ENCODE measurements at places on chromosomes 2 and 18.

DNA sequence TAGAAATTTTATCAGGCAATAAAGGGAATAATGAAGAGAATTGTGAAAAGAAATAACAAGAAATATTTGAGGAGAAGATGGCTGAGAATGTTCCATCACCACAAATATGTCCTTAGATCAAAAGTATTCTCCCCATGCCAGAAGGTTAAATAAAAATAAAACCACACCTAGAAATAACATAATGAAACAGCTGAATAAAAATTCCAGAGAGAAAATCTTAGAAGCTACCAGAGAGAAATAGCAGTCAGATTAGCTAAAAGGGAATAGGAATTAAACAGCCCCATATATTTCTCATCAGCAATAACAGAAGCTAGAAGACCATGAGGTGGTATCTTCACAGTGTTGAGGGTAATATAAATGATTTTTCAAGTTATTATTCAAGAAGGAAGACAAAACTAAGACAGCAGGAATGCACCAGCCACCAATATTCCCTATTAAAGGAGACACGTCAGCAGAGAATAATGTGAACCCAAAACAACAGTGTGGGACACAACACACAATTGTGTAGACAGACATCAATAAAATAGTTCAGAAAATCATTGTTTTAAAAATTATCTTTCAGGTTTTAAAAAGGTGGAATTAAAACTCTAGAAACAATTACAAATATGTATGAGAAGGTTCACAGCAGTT is 82.0 kb upstream of the NEDD4L start:
- DNase-seq, result no peak

GRCh38 chr2:109239720-109240119 is 110.7 kb downstream of the SH3RF3 start:
- DNase-seq, result no peak

DNA sequence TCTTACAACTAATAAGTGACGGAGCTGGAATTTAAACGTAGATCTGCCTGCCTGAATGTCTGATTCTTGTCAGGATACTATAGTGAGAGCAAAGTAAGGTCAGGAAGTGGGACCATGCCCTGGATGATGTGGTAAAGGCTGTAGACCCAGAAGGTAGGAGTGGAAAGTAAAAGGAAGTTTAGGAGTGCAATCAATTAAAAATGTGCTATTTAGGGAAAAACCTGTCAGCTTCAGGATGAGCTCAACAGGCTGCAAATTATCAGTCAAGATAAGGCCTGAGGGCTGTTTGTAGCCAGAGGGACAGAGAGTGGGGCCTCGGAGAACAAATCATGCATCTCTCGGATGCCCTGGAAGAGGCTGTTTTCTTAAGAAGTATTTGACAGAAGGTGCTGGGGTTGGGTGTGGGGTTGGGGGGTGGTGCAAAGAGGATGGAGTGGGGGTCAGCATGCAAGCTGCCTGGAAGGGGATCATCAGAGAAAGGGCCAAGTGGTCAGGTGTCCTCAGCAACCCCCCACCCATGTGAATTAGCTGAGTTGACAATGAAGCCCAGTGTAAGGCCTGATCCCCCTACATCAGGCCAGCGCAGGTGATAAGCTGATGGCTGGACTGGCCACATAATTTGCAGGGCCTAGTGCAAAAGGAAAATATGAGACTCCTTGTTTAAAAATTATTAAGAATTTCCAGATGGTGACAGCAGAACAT is 53.2 kb upstream of the MAPRE3 start:
- DNase-seq, result no peak

DNA sequence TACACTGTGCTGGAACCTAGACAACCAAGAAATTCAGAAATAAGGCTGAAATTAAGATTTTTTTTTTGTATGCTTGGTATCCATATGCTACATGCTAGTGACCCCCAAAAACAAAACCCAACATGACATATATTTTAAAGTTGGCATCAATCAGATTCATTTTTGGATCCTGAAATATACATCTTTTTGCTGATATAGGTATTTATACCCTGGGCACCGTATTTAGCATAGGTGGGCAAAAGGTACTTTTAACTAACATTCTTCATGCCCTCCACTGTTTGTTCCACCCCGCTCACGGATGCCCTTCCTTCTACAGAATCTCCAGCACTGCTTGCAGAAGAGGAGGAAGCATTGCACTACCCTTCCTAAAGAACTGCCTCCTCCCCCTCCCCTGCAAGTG is 52.6 kb downstream of the SPOPL start:
- DNase-seq, result no peak

DNA sequence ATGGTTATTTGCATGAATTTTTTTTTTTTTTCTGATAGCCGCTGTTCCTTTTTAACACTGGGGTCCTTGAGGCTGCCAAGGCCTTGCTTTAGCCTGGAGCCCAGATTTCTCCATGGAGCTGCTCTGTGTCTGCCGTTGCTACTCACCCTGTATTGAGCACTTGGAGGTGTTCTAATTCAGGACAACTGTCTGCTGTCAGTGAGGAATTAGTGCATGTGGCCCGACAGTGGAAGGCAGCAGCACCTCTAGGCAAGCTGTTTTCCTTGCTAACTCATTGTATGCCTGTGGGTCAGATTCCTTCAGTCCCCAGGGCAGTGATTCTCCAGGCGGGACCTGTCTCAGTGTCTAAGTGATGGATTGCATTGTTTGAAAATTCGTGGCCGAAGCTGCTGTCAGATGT is 147.7 kb upstream of the DPP10 start:
- no peak for DNase-seq

DNA sequence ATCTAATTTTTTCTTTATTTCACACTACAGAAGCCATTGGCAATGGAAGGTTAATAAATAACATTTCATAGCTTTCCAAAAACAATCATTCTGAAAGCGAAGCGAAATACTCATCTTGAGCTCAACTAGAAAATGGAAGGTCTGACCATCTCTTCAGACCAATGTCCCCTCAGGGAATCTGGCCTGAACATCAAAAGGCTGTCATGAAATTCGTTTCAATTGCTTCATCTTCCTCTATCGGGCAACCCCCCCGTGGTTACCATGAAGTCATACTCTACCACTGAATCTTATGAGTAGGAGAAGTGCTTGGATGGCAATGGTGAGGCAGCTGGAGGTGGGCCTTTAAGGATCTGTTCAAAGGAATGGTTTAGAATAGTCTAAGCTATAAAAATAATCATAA is 22.9 kb upstream of the CYTIP start:
- DNase-seq, result no peak

GRCh38 chr2:107473150-107473549 is 353.5 kb upstream of the RGPD4 start:
- DNase-seq, result no peak

- no peak for DNase-seq
Measured at GRCh38 chr2:150060341-150060740, 427.1 kb downstream of the RND3 start.

GRCh38 chr18:22342625-22343024 is 75.1 kb downstream of the CTAGE1 start:
- DNase-seq, result no peak

GRCh38 chr2:197176522-197176921 is 134.1 kb downstream of the ANKRD44 start:
- no peak for DNase-seq

DNA sequence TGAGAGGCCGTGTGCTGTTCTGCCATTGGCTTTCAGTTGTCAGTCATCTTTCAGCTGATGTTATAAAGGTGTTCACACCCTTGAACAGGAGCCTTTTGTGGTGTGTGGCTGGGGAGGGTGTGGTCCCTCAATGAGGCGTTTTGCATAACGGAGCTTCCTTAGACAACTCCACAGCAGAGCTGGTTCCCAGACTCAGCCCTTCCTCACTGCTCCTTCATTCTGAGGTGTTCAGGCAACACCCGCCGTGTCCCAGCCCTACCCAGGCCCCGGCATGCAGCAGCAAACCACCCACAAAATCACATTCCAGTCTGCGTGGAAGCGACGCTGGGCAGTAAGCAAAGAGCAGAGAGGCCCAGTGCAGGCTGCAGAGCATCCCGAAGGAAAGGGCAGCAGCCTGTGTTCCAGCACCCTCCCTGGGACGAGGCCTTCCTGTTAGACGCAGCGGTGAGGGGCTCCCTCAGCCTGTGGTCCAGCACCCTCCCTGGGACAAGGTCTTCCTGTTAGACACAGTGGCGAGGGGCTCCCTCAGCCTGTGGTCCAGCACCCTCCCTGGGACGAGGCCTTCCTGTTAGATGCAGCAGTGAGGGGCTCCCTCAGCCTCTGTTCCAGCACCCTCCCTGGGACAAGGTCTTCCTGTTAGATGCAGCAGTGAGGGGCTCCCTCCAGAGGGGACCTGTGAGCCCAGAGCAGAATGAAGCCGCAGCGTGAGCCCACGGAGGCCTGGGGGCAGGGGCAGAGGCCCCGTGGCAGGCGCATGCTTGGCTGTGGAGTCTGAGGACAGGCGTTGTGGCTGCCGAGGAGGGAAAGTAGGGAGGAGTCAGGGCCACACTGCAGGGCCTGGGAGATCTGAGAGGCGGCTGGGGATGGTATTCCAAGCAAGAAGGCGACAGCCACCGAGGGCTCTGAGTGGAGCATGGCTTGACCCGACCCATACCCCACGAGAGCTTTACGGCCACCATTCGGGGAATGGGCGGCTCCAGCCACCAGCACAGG is 201.8 kb upstream of the HDAC4 start:
- DNase-seq, result no peak

GRCh38 chr18:5275872-5276271 is 19.7 kb downstream of the ZBTB14 start:
- DNase-seq, result no peak

GRCh38 chr2:53432936-53433335 is 334.7 kb upstream of the CHAC2 start:
- DNase-seq, result no peak

DNA sequence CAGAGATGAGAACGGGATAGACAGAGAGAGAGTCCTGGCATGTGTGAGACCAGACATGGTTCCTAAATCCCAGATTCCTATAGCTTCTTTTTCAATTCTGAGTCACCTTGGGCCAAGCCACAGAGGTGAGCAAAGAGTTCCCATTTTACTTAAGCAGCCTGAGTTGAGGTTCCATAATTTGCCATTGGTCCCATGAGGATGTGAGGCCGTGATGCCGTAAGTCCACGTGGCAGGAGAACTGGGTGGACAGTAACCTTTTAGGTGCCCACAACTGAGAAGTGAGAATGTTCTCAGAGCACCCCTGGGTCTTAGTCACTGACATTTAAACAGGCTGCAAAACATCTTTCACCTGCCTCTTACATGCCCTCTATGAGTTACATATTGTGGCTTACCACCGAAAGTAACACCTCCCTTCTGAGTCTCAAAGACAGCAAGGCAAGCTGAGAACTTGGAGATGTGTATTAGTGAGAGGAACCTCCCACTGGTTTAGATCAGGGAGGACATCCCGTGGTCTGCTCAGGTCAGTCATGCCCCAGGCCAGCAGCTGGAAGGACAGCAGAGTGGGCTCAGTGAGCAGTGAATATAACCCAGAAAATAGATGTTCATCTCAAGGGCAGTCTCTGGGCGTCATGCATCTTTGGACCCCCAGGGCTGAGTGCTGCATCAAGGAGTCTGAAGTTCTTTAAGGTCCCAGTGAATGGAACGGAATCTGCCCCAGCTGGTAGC is 127.9 kb upstream of the LGALSL start:
- DNase-seq, result no peak

- no peak for DNase-seq
Measured at GRCh38 chr2:112644933-112645309, 818 bp upstream of the SLC20A1 start.

DNA sequence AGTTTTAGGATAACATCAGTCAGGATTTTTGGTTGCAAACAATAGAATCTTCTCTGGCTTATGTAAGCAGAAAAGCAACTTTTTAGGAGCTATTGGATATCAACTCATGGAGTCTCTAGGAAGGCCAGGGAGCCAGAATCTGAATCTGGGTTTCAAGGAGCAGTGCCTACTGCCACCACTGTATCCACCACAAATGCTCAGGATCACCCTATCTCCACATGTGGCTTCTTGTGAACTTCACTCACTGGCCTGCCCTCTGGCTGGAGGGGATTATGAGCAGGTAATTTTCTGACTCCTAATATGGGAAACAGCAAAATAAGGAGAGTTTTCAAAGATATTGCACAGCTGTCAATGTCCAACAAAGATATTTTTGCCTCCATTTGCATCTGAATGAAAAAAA is 142.9 kb downstream of the PKP4 start:
- DNase-seq, result no peak

DNA sequence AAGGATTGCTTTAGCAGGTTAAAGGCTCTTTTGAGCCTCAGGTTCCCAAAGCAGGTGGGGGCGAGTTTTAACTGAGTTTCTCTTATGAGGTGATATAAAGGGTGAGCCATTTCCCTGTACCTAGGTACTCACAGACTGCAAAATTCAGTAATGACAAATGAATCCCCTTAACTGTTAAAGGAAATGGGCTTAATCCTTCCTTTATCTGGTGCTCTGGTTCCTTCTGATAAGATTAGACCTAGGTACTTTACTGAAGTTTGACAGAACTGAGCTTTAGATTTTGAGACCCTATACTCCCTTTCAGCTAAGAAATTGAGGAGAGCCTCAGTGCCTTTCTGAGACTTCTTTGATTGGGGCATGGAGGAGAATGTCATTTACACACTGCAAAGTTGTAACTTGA is 42.6 kb downstream of the STK17B start:
- no peak for DNase-seq

DNA sequence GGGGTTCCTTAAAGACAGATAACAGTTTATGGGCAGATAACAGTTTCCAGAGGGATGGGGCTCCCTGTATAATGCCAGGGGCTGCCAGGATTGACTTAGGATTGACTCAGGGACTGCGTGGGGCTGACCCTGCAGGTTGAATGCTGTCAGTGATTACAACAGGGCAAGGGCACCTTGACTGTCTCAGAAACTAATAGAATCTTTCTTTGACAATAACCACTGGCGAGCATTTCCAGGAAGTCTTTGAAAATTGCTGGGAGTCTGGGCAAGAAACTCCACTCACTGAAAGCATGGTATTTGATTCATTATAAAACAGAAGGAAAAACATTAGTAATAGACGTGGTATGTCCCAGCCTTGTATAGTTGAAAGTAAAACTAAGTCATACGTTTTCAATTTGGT is 101.0 kb downstream of the GPD2 start:
- no peak for DNase-seq

DNA sequence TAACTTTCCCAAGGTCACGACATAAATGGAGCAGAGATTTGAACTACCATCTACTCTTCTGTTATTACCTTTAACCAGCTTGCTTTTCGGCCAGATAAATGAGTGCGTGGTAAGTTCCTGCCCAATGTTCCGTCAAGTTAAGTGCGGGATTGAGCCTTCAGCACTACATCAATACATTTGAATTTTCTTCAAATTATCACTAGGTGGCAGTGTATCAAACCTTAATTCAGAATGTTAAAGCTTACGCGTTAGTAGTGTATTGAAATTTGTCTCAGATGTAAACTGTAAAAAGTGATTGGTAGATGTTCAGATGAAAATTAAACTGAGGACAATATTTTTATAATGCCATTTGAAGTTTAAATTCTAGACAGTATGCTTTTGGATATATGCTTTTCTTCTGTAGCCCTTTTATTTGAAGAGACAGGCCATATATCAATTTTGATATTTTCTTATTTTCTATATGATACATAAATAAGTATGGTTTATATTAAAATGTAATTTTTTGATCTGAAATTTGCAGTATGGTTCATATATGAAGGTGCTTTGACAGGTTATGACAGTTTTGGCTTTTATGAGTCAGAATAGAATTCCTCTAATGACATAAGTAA is 681.3 kb downstream of the ADCYAP1 start:
- peak; percentile 22 for DNase-seq

GRCh38 chr2:241892299-241893137 is 23.0 kb downstream of the RTP5 start:
- no peak for DNase-seq

- DNase-seq, result no peak
Measured at GRCh38 chr2:217463402-217464075, 539.3 kb downstream of the TNS1 start.

- no peak for DNase-seq
Measured at GRCh38 chr2:101047774-101048173, 45.7 kb downstream of the RPL31 start.

- DNase-seq, result peak; percentile 55
Measured at GRCh38 chr18:9643549-9643948, 29.2 kb upstream of the PPP4R1 start.
